ENCODE measurements at places on chromosomes 5 and 9.

DNA sequence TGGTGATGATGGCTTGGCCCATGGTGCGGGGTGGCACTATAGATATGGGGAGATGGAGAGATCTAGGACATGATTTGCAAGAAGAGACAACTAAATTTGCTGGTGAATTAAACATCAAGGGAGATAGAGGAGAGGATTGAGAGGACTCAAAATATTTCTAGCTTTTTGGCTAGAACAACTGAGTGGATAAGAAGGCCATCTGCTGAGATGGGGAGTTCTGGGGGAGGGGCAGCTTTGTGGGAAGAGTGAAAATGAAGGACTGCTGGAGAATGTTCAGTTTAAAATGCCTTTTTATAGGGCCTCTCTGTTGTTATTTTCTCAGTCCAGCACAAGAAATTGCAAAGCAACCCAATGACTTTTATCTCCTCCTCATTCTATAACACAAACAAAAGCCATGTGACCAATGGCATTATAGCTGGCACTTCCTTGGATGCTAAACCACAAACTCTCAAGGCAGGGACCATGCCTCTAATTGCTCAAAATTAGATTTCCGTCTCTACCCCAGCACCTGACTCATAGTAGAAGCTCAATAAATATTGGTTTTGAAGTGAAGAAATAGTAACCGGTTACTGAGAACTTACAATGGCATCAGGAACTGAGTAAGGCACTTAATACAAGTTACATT lies 29.8 kb downstream of the JAKMIP2 start:
- DNase-seq: no peak

GRCh38 chr9:130177898-130178805 lies 5.9 kb downstream of the NCS1 start:
- no peak for DNase-seq

GRCh38 chr9:19286634-19287188 lies 56.2 kb downstream of the DENND4C start:
- no peak for DNase-seq

- DNase-seq: peak; percentile 87
Measured at GRCh38 chr9:114691046-114691955, 9.3 kb upstream of the TEX48 start.

- DNase-seq: no peak
Measured at GRCh38 chr5:14316471-14316870, 173.3 kb downstream of the TRIO start.

DNA sequence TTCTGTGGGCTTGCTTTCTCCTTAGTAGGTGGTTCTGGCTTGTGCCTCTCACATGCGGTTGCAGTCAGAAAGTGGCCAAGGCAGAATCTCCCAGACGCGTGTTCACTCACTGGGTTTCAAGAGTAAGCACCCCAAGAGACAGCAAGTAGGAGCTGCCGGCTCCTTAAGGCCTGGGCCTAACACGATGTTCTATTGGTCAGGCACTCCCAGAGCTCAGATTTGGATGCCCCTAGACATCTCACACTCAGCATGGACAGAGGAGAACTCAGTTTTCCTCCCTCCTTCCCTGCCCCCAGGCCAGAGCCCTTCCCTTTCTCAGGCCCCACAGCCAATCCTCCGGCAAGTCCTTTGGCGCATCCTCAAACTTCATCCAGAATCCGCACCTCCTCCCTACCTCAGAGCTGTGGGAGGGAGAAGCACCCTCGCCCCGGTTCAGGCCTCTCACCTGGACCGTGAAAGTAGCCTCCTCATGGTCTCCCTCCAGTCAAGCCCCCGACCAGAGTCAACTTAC lies 6.5 kb upstream of the CARD19 start:
- DNase-seq: no peak

GRCh38 chr5:143106174-143106573 lies 297.3 kb downstream of the NR3C1 start:
- DNase-seq: peak; percentile 41

GRCh38 chr5:51678330-51678729 lies 295.1 kb downstream of the ISL1 start:
- no peak for DNase-seq

- peak; percentile 66 for DNase-seq
Measured at GRCh38 chr5:31825518-31826068, 186.7 kb downstream of the PDZD2 start.

DNA sequence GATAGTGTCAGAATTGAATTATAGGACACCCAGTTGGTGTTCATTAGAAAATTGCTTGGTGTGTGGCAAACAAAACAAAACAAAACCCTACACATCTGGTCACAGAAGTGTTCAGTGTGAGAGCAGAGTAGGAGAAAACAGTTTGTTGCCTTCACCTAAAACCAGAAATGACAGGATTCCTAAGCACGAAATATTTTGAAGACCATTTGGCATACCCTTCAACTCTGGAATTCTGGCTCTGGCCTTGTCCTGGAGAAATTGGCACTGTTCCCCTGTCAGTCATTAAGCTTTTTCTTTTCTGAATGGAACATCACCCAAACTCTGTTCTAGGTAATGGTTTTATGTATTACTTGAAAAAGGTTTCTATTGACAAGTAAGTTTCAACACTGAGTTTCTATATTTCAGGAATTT lies 110.2 kb upstream of the PCA3 start:
- no peak for DNase-seq

DNA sequence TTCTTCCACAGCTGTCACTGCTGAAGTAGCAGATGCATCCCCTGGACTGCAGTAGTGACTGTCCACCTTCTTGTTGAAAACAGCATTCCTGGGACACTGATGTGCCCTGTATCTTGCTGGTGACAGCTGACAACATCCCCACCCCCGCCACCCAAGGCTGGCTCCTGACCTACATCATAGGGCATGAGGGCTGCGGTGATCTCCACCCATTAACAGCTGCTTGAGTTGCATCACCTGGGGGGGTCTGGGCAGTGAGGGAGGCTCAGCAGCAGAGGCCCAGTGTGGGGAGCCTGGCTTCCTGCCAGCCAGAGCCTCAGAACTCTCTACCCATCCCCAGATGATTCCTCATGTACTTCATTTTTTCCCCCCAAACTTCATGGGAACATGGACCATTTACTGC lies 4.1 kb downstream of the PRUNE2 start:
- DNase-seq: no peak

- DNase-seq: no peak
Measured at GRCh38 chr9:17624571-17624970, 45.7 kb downstream of the SH3GL2 start.

GRCh38 chr5:43121913-43122484 lies 1.3 kb downstream of the ZNF131 start:
- peak; percentile 65 for DNase-seq

DNA sequence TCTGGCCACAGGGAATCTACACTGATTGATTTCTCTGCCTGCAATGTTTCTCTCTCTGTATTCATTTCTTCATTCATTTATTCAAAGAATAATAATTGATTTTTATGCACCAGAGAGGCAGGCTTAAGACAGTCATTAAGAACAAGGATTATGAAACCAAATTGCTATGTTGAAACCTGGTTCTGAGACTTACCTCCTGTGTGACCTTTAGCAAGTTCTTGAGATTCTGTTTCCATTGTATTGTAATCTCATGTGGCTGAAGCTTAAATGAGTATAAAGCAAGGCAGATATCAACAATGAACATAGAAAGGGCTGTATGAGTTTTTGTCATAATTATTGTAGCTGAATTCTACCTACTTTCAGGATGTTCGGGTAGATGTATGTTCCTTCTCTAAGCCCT lies 129.6 kb upstream of the GRIA1 start:
- DNase-seq: no peak

- DNase-seq: no peak
Measured at GRCh38 chr9:118991366-118992285, 377.6 kb downstream of the BRINP1 start.

DNA sequence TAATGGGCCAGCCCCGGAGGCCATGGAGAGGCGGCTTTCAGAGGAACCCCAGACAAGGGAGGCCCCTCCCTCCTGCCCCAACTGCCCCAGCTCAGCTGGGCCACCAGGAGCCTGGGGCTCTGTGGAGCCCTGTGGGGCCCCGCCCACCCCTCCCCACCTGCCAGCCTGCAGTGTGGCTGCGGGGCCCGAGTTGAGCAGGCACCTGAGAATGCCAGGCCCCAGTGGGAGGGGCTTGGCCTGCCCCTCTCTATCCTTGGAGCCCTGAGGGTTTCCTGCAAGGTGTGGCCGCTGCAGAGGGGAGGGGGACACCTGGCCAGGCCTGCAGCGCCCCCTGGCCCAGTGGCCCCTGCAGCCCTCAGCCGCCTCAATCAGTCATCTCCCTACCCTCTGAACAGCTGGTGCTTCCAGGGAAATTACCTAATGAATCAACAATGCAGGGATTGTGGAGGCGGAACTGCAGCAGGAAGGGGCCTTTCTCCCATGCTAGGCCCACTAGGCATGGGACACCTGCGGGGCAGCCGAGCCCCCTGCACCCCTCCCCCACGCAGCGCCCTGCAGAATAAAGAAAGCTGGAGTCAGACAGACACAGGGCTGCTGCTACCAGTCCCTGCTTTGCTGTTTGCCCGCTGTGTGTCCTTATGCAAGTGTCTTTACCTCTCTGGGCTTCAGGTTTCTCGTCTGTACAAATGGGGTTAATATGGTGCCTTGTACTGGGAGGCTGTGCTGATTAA lies 48.0 kb downstream of the LMX1B start:
- DNase-seq: no peak

GRCh38 chr5:127425868-127426267 lies 91.6 kb upstream of the PRRC1 start:
- DNase-seq: no peak

DNA sequence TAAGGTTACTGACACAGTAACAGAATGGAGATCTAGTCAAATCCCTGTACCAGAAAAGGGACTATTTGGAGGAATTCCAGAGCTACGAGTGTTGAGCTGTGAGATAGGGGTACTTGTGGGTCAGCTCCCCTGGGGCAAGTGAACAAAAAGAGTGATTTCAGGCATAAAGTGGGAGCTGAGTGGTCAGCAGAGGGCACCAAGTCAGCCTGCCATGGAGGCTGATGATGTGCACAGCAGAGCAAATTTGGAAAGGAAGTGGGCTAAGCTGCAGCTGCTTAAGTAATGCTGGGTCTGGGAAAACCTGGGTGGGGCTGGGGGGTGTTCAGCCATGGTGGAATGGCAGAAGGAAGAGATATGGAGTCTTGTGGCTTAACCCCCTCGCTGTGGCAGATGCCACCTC lies 327.9 kb downstream of the NTRK2 start:
- DNase-seq: no peak

DNA sequence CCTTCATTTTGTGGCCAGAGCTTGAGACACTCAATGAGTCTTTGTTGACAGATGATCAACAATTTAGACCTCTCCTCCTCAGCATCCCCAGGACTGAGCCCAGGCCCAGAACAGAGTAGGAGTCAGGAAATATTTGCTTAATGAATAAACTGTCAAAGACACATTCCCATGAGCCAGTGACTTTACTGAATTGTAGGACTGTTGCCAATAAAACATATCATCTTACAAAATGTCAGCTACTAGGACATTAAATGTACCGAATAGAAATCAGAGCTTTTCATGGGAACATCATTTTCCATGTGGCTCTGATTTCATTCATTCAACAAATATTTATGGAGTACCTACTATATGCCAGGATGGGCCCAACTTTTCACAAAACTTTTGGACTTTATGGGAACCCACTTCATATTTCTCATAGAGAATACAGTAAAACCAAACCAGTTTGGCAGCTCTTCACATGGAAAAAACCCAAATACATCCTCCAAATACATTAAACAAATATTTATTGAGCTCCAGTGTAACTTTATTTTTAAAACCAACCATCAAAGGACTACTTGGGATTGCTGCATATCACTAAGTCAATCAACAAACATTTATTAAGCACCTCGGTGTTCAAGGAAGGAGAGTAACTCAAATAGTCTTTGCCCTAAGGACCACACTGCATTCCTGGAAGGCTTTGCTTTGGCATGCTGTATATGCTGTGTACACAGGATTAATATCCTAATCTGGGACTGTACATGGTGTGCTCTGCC lies 11.4 kb downstream of the VDAC1 start:
- DNase-seq: peak; percentile 56

GRCh38 chr9:35716230-35716629 lies 15.8 kb downstream of the TLN1 start:
- DNase-seq: peak; percentile 35

- DNase-seq: no peak
Measured at GRCh38 chr9:136576269-136576626, 30.4 kb upstream of the NOTCH1 start.

- no peak for DNase-seq
Measured at GRCh38 chr5:165138236-165138635, 1632.8 kb downstream of the MAT2B start.

DNA sequence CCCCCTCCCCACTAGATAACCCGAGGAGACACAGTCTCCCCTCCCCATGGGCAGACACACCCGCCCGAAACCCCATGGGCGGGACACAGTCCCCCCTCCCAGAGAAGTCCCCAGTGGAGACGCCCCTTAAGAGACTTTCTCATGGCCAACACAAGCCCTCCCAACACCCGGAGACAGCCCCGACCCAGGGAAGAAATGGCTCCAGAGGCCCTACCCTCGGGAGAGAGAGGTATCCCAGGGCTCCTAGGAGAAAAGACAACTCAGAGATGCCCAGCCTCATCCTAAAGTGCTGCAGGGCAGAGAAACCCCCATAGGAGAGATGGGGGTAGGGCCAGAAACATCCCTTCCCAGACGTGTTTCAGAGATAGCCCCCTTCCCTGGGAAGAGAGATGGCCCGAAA lies 27.4 kb downstream of the PCDH1 start:
- DNase-seq: no peak

GRCh38 chr5:156871212-156871611 lies 21.1 kb downstream of the PPP1R2B start:
- DNase-seq: no peak

GRCh38 chr9:107732781-107733522 lies 243.4 kb upstream of the KLF4 start:
- peak; percentile 60 for DNase-seq

GRCh38 chr5:124104344-124104743 lies 592.4 kb downstream of the CSNK1G3 start:
- DNase-seq: no peak

DNA sequence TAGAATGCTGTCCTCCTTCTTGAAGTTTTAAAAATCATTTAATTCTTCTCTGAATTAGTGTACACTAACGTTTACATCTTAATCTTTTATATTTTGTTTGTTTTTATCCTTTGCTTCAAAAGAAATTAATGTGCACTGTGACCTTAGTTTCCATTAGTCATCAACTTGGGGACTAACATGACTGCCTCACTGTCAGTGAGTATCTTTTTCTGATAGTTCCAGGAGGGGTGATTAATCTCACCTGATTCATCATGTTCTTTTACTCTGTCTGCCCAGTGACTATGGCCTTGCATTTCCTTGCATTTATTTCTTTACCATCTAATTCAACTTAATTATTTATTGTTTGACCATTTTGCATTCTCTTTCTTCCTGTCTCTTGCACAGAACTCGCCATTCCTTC lies 33.4 kb upstream of the NR3C1 start:
- no peak for DNase-seq

Measured in HFFc6 (cell line).